NCI-H2081 treated with DMSO at 0.1 percent for 48 hours (cell line): ENCODE measurements at places on chromosomes 13 and 19.

GRCh38 chr19:42038666-42039065 is 31.3 kb downstream of the GRIK5 start:
- no peak for DNase-seq

DNA sequence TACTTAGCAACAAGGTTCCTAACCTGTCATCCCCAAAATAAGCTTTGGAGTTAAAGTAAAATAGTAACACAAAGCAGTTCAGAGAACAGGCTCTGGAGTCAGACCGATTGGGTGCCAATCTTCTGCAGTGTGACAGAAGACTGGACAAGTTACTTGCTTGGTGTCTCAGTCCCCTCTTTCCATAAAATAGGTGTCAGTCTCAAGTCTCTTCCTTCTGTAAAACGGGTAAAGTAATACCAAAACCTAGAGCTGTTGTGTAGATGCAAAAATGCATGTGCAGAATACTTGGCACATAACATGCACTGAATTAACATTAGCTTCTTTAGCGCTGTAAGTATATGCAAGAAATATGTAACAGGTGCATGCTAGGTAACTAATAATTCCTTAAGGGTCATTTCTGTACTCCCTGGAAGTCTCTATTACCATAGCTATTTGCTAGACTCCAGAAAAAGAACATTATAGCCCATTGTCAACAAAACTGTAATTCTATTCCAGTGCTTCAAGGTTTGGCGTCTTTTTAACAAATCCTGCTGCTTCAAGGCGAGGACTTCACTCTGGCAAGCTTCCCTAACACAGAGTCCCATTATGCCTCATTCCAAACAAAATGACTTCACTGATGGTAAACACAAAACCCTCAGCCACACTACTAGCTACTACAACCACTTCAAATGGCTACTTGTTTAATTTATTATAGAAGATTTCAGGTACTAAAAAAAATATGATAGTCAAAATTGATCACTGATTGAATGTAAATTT is 32.8 kb downstream of the ELF1 start:
- DNase-seq: no peak

DNA sequence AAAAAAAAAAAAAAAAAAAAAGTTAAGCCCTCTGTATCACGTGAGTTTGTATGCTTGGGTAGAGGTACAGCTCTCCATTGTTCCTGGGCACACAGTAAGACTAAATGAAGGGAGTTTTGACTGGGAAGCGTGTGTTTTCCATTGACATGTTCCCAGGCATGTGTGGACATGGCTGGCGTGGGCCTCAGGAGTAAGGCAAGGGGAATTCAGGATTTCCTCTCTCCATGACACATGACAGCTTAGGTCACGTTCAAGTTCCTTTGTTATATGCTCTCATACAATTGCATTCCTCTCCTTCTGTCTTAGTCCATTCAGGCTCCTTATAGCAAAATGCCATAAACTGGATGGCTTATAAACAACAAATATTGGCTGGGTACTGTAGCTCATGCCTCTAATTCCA is 17.1 kb upstream of the MAP3K10 start:
- no peak for DNase-seq

DNA sequence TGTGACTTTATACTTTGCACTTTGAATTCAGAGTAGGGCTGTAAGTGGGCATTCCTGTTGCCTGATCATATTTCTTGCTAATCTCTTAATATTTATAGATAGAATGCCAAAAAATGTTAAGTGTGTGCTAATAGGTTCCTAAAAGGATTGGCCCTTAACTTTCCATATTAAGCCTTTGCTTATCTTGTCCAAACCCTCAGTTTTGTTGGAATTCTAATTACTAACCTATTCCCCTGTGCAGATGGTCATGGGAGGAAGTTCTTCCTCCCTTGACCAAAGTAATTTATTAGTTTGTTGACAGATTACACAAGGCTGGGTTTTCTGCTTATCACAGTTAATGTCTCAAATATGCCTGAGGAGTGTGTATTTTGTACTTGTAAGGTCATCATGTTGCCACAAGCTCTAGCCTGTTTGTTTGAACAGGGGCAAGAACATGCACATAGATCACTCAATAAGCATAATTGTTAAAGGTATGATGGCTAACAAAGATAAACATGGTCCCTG is 541.1 kb upstream of the SPRY2 start:
- DNase-seq: no peak

GRCh38 chr13:113671066-113672001 is 4.3 kb downstream of the GRK1 start:
- no peak for DNase-seq

DNA sequence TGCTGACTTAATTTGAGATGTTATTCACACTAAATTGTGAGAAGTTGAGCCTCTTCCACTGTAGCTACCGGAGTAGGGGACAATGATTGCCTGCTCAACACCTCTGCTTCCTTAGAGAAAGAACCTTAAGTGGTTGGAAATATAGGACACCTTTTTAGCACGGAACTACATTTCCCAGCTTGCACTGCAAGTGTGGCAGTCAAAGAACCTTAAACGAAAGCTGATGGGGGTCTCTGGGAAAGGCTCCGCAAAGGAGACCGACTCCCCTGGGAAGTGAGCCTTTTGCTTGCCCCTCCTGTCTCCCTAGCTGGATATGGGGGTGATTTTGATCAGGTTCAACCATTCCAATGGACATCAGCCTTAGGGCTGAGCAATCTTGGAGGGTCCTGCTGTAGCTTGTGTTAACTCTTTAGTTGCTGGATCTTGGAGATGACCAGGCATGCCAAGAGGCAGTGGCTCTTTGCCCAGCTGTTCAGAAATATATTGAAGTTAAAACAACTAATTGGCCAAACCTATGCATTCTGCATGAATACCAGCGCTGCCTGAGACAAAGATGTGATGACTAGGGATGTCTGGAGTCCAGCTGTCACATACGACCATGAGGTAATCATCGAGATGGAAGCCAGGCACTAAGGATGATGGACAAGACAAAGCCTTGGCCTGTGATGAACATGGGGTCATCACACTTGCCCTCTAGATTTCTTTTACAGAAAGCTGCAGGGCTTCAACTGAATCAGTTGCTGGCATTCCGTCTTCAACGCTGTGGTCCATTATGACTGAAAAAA is 286.5 kb downstream of the FOXO1 start:
- DNase-seq: no peak

- DNase-seq: no peak
These were observed 78.4 kb upstream of the DIAPH3 start for GRCh38 chr13:60242043-60242595.

DNA sequence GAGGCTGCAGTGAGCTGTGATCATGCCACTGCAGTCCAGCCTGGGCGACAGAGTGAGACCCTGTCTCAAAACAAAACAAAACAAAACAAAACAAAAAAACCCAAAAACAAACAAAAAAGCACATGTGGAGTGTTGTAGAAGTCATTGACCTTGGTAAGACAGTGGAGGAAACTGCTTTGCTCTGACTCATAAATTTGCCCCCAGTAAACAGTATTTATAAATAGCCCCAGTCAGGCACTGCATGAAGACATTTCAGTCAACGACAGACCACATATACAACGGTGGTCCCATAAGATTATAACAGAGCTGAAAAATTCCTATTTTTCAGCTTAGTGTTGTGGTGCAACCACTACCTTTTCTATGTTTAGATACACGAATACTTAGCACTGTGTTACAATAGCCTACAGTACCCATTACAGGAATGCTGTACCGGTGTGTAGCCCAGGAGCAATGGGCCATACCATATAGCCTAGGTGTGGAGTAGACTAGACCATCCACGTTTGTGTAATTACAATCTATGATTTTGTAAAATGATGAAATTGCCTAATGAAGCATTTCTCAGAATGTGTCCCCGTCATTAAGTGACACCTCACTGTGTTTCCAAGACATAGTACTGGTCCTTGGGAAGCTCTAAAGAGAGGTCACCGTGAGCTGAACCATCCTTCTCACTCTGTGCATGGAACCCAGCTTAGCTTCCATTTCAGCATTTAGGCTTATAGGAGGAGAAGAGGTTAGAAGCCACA is 1.1 kb downstream of the ARL11 start:
- no peak for DNase-seq

- no peak for DNase-seq
These were observed 527 bp upstream of the EMC10 start for GRCh38 chr19:50475736-50476223.

GRCh38 chr13:29230299-29230845 is 365.1 kb downstream of the SLC7A1 start:
- DNase-seq: no peak

- DNase-seq: no peak
These were observed 98.8 kb upstream of the MYCBP2 start for GRCh38 chr13:77425705-77426104.

GRCh38 chr13:93996481-93996880 is 483.0 kb downstream of the DCT start:
- no peak for DNase-seq

DNA sequence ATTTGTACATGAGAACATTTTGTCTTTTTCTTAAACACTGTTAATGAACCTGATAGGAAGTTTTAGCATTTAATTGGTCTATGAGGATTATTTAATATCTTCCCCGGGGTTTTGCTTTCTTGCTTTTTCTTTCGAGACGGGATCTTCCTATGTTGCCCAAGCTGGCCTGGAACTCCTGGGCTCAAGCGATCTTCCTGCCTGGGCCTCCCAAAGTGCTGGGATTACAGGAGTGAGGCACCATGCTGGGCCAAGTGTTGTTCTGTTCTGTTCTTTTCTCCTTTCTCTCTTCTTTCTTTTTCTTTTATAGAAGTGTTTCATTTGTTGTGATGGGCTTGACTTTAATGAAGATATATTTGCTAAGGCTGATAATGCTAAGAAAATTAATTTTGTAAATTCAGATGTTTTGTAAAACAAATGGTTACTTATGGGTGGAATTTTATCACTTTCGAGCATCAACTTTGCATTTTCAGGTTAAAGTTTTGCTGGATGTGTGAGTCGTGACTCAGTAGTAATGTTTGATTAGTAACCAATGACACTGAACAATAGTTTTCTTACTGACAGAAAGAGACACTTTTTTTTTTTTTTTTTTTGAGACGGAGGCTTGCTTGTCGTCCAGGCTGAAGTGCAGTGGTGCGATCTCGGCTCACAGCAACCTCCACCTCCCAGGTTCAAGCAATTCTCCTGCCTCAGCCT is 2.2 kb downstream of the PAN3 start:
- no peak for DNase-seq

DNA sequence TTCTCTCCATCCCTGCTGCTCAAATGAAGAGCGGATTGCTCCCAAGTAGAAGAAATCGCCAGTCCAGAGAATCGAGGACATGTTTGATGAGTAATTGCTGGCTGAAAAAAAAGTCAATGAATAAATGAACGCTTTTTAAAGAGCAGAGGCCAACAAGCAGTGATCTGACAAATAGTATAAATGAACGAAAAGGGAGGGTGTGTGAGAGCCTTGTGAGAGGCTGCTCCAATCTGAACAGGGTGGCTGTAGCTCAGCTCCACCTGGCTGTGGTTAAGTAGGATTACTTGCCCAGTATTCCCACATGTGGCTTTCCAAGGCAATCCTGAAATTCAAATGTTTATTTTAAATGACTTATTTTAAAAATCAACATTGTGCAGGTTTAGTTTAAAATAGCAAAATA is 117.1 kb downstream of the TSHZ3 start:
- no peak for DNase-seq

- DNase-seq: no peak
These were observed 3.2 kb upstream of the LGALS13 start for GRCh38 chr19:39599116-39599515.

DNA sequence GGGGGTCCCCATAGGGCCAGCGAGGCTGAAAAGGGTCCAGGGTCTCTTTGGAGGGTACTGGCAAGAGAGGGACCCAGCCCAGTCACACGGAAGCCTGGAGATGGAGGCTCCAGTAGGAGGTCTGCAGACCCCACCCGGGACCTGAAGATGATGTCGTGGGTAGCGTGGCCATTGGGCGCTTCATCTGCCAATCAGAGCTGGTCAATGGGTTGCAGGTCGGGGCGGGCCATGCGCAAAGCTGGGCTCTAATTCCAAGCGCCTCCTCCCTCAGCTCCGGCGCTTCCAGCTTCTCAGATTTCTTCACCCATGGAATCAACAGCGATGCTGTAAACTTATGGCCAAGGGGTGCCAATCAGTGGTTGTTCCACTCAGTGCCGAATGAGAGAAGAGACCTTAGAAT is 10.9 kb downstream of the SIGLEC12 start:
- no peak for DNase-seq

DNA sequence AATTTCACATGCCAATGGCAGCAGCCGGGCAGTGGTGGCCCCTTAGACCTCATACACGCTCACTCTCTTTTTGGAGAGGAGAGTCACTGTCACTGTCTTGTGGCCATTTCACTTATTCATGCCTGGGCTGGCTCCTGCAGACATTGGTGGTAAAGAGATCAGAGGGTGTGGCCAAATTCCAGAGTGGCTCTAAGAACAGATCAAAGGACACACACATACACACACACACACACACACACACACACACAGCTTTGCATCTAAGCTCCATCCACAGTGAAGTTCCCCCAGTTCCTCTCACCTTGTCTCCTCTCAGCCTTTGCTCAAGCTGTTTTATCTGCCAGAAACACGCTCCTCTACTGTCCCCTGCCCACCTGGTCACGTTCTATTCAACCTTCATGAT is 46.5 kb upstream of the KPNA3 start:
- DNase-seq: no peak

DNA sequence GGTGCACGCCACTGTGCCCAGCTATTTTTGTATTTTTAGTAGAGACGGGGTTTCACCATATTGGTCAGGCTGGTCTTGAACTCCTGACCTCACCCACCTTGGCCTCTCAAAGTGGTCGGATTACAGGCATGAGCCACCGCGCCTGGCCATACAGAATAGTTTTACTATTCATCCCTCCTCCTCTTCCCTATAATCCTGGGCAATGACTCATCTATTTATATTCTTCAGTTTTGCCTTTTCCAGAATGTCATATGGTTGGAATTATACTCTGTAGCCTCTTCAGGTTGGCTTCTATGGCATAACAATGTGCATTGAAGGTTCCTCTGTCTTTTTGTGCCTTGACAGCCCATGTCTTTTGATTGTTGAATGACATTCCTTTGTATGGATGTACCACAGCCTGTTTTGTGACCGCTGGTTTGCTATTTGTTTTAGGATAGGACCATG is 22.2 kb upstream of the LRP3 start:
- no peak for DNase-seq

DNA sequence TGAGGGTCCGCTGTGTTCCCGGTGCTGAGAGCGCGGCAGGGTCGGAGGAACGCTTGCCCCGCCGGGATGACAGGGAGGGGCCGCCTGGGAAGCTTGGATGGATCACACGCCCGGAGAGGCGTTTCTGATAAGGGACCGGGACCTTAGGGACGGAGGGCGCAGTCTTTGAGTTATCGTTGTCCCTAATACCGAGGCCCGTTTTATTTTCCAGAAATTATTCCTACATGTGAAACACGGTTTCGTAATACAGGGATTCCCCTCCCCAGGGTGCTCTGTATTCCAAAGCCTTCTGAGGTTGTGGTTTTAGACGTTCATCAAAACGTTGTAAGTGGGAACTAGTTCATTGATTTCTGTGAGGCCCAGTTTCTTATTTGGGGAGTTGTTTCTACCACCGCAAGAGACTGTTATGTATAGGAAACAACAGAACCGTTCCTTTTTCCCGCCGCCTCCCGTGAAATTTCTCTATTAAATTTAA is 752 bp downstream of the PDCD5 start:
- DNase-seq: no peak
